ENCODE measurements at places on chromosomes 1 and 21.

DNA sequence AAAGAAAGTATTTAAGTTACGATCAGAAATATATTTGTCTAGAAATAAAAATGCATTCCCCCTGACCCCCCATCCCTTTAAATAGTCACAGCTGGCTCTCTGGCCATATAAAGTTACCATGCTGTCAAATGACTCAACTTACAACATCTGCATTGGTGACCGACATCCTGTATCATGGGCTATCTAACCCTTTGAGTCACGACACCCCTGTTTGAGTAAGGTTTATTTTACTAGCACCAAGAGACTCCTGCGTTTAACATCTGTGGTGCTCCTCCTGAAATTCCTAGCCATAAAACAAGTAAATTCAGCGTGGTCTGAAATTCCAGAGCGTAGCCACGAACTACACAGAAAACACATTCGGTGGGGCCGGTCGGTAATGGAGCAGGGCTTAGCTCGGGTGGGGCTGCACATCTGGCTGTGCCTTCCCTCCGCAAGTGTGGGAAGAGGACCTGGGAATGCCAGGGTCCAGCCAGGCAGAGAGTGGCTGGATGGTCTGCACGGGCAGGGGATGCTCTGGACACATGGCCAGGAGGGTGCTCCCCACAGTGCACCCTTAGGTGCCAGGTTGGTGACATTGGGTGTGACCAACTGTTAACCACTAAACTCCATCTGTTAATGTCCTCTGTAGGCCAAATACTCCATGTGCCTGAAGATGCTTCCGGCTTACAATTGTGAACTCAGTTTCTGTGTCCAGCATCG lies 53.0 kb upstream of the CLDN14 start:
- no peak for DNase-seq

DNA sequence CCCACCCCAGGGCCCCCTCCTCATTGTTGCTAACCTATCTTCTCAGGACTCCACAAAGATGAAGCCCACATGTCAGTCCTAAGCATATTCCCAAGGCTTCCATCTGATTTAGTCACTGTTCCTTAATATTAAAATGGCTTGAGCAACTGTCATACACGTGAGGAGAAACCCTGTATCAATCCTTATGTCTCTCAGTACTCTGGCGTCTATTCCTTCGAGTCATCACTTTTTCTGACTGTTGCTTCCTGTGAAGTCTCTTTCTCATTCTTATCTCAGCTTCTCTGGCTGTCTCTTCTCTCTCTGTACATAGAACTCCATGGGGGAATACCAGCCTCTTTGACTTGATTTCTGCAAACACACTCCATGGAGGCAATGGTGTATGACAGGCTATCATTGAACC lies 98.4 kb downstream of the C4BPA start:
- no peak for DNase-seq

GRCh38 chr1:243394601-243395464 lies 139.0 kb downstream of the SDCCAG8 start:
- DNase-seq = no peak

DNA sequence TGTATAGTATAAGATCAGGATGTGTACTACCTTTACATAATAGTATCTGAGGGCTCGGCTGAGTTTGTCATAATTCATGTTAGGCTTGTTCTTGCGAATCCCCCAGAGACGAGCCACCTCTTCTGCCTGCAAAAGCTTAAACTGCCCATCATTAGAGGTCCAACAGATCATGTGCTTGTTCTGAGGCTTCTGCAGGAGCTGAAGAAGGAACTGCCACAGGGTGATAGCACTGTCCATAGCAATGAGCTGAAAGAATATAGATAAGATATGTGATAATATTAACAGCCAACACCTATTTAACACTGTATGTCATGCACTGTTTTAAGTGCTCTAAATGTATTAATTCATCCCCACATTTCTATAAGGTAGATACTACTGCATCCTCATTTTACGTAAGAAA lies 8.2 kb downstream of the ELK4 start:
- DNase-seq = no peak

GRCh38 chr1:220652995-220653394 lies 37.2 kb upstream of the C1orf115 start:
- no peak for DNase-seq

- peak; percentile 17 for DNase-seq
These were observed at the start of gene TTC34 for GRCh38 chr1:2801535-2802291. TTC34 (minus strand) TSS chr1:2801693; CDS start chr1:2800827, 866 bp downstream.

DNA sequence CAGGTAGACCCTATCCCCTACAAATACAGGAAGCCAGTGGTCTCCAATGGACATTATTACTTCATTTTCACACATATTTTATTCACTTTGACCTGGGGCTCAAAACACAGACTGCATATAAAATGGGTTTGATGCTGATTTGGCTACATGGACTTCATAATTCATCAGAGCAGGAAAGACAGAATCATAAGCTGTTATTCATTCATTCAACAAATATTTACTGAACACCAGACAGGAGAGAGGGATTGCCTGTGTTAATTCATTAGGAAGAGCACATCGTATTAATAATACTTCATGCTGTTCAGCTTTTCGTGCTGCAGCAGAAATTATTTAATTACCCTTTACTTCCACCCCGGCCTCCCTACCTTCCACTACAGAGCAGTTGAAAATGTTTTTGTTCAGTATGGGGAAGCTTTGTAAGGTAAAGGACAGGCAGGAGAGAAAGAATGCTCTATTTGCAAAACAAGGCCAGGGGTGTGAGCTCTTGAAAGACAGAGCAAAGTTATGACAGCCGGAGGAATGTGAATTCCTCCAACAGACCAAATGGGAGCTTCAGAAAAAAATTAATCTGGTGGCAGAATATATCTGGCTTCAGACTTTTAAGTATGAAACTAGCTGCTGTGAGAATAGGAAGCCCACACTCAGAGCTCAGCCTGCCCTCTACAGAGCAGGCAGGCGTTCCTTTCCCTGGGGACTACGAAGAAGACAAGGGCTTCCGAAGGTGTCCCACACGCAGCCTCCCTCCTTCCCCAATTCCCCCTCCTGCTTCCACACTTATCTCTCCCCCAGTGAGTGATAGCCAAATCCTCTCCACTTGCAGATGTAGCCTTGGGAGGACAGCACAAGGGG lies 58.0 kb downstream of the MDM4 start:
- no peak for DNase-seq

All from CD4-positive, alpha-beta T cell treated with Interleukin-15 for 4 hours (primary cell).